ENCODE measurements at places on chromosomes 3 and 15.

DNA sequence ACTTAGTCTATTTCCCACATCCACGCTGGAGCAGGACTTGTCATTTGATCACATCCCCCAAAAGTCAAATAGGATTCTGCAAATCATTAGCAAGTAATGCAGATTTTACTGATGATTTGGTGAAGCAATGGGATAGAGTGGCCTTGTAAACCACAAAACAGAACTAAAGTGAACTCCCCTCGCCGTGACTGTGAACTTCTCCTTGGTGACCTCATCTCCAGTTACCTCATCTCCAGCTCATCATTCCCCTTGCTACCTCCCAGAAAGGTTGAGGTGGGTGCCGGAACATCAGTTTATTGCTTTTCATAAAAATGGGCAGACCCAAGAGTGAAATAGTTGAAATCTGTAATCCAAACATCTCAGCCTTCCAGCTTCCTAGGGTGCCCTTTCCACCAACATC is 36.7 kb upstream of the ADPGK start:
- H3K27ac ChIP-seq, result no peak overlapping the region
- no peaks in the 10 kb centered on the region for H3K4me1 ChIP-seq
- no peak for DNase-seq
- H3K36me3 ChIP-seq, result no peaks in the 10 kb centered on the region
- peaks cover 78% of the 10 kb centered on the region for H3K27me3 ChIP-seq
- no peak overlapping the region for H3K4me3 ChIP-seq

DNA sequence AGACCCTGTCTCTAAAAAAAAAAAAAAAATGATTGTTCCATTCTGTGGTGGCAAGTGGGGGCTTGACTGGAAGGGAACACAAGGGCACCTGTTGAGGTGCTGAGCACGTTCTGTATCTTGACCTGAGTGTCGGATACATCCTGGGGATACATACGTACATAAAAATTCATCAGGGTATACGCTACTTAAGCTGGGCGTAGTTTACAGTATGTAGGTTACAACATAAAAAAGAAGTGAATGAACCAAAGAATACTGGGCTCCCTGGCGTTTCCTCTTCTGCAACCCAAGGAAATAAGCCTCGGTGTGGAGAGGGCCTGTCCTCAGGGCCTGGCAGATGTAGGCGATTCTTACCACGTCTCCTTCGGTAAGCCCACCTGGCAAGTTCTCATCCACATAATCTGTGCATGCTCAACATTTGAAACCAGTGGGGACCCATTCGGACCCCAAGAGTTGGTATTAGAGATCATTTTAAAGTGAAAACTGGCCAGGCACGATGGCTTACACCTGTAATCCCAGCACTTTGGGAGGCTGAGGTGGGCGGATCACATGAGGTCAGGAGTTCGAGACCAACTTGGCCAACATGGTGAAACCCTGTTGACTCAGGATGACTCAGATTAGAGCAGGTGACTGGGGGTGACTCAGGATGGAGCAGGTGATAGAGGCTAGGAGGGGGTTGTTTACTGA is 5.1 kb upstream of the MUC20 start:
- H3K27me3 ChIP-seq, result peaks cover 22% of the 10 kb centered on the region
- peak; percentile 25 for DNase-seq
- H3K36me3 ChIP-seq, result no peaks in the 10 kb centered on the region

DNA sequence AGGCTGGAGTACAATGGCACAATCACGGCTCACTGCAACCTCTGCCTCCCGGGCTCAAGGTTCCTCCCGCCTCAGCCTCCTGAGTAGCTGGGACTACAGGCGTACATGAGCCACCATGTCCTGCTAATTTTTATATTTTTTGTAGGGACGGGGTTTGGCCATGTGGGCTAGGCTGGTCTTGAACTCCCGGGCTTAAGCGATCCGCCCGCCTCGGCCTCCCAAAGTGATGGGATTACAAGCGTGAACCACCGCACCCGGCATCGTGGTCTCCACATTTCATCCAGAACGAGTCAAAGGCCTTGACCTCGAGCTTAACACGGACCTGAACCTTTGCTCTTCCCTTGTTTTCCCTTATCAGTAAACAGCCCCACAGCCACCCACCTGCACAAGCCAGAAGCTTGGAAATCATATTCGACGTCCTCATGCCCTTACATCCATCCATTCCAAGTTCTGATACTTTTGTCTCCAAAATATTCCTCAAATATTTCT is 1.4 kb upstream of the PTPN23 start:
- H3K4me3 ChIP-seq, result peak overlapping the region; percentile 93
- no peaks in the 10 kb centered on the region for H3K36me3 ChIP-seq
- no peak for DNase-seq
- H3K27ac ChIP-seq, result no peak overlapping the region
- H3K4me1 ChIP-seq, result peaks cover 13% of the 10 kb centered on the region

DNA sequence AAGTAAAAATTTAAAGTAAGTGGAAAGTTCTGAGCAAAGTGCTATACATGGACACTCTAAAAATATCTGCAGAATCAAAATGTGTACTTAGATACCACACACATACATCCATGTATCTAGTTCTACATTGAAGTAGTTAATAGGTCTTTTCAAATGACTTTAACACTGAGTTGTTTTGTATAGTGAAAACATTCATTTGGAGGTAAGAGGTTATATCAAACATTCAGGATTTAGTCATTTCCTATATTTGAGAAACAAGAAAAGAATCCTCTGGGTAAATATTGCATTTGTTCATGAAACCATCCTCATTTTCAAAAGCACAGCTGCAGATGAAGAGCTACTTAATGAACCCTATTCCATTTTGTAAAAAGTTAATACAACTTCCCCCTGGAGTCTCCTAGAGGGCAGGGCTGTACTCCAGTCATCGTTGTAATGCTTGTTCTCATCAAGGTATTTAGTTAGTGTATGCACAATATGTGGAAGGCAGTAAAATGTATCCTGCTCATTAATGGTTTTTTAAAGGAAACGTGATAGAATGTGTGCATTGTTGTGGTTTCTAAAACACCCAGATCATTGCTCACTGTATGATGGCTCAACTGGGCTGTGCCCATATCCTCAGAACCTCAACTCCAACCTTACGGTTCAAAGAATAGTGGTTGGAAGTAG is 26.2 kb downstream of the ARPP21 start:
- H3K36me3 ChIP-seq, result no peaks in the 10 kb centered on the region
- H3K4me1 ChIP-seq, result peaks cover 5% of the 10 kb centered on the region
- H3K27ac ChIP-seq, result peak overlapping the region; percentile 44
- no peaks in the 10 kb centered on the region for H3K27me3 ChIP-seq

- H3K36me3 ChIP-seq, result no peaks in the 10 kb centered on the region
- H3K4me3 ChIP-seq, result no peak overlapping the region
- H3K4me1 ChIP-seq, result no peaks in the 10 kb centered on the region
Measured at GRCh38 chr3:149119466-149119865, 10.0 kb upstream of the HPS3 start.

GRCh38 chr15:101120987-101121386 is 130.9 kb downstream of the CHSY1 start:
- no peak overlapping the region for H3K4me3 ChIP-seq
- peaks cover 24% of the 10 kb centered on the region for H3K4me1 ChIP-seq
- H3K27me3 ChIP-seq, result no peaks in the 10 kb centered on the region
- H3K27ac ChIP-seq, result no peak overlapping the region
- no peak for DNase-seq

- H3K27ac ChIP-seq, result no peak overlapping the region
- H3K36me3 ChIP-seq, result no peaks in the 10 kb centered on the region
- DNase-seq, result no peak
- no peaks in the 10 kb centered on the region for H3K4me1 ChIP-seq
- no peak overlapping the region for H3K4me3 ChIP-seq
Measured at GRCh38 chr3:80734920-80735319, 967.1 kb upstream of the ROBO1 start.

- no peak overlapping the region for H3K27ac ChIP-seq
- peaks cover 2% of the 10 kb centered on the region for H3K36me3 ChIP-seq
- H3K27me3 ChIP-seq, result no peaks in the 10 kb centered on the region
- peaks cover 17% of the 10 kb centered on the region for H3K4me1 ChIP-seq
- no peak overlapping the region for H3K4me3 ChIP-seq
Measured at GRCh38 chr15:98763179-98763578, 114.8 kb downstream of the IGF1R start.

DNA sequence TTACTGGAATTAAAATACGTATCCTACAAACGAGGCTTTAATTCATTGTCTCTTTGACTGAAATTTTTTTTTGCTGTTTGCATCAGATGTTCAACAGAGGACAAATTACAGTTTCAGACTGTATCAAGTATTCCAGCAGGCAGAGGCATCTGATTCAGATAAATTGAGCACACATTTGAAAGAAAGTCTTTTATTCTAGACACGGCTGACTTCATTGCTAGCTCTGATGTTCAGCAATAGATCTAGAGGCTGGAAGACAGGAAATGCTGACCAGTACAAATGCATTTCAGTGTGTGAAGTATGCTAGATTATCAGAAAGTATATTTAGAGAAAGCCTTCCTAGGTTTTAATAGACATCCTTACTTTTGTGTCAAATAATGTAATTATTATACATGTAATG is 472.2 kb downstream of the NLGN1 start:
- H3K27ac ChIP-seq, result no peak overlapping the region
- no peaks in the 10 kb centered on the region for H3K27me3 ChIP-seq
- DNase-seq, result no peak
- no peaks in the 10 kb centered on the region for H3K36me3 ChIP-seq

DNA sequence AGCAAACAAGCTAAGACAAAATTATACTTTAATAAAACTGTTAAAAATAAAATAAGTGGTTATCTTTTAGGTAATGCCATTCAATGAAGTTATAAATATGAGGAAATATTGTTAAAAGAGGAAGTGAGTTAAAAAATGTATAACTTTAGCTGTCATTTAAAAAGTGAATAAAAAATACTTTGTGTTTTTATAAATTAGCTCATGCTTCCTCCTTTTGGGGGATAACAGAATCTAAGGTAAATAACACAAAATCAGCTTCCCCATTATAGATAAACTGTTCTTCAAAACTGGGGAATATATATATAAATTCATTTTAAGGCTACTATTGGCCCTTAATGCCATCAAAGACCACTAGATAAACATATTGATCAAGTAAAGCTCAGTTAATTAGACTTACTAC is 113.7 kb upstream of the AADACL2 start:
- no peak for DNase-seq
- no peak overlapping the region for H3K27ac ChIP-seq
- no peak overlapping the region for H3K4me3 ChIP-seq

DNA sequence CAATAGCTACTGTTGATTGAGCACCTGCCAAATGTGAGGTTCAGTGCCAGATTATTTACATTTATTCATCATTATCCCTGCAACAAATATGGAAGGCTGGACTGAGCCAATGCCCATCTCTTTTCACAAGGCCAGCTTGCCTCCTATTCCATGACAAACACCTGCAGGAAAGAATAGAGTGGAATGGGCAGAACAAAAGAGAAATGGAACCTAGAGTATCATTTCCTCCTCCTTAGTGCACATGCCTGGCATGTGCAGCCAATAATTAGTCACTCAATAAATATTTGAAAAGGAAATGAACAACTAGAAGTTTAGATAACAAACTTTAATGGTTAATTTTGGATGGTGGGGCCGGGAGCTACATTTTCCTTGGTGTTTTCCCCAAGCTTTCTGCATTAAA is 61.4 kb upstream of the MYRIP start:
- H3K27ac ChIP-seq, result no peak overlapping the region
- H3K27me3 ChIP-seq, result no peaks in the 10 kb centered on the region
- no peaks in the 10 kb centered on the region for H3K4me1 ChIP-seq

- H3K27me3 ChIP-seq, result no peaks in the 10 kb centered on the region
- no peaks in the 10 kb centered on the region for H3K4me1 ChIP-seq
- no peak for DNase-seq
- H3K27ac ChIP-seq, result no peak overlapping the region
Measured at GRCh38 chr15:29291067-29291845, 21.6 kb upstream of the NSMCE3 start.

DNA sequence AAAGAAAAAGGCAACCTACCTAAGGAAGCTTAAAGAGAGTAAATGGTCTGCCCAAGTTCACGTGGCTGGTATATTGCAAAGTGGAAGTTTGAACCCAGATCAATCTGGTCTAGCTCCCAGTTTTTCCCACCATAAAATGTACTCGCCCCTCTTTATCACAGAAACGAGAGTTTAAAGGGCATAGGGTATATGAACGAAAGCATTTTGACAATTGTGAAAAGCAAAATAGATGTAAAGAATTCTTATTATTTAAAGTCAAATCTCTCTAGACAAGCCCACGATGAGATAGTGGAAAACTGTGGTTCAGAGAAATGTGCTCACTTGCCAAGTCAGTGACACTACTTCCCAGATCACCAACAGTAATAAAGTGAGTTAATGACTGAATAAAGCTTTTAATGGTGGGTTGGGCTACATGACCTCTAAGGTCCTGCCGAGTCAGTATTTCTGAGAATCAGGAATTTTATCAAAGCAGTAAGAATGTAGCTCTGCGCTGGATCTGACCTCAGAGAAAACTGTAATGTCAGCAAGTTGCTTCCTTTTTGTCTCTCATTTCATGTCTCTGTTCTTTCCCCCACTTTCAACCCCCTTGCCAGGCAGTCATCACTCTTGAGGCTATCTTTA is 23.3 kb upstream of the NEO1 start:
- no peak for DNase-seq
- no peaks in the 10 kb centered on the region for H3K36me3 ChIP-seq
- H3K4me3 ChIP-seq, result no peak overlapping the region

- H3K27ac ChIP-seq, result no peak overlapping the region
- H3K36me3 ChIP-seq, result no peaks in the 10 kb centered on the region
- no peak overlapping the region for H3K4me3 ChIP-seq
- no peak for DNase-seq
Measured at GRCh38 chr15:60675763-60676162, 196.8 kb upstream of the ICE2 start.

GRCh38 chr15:57082054-57082728 is 163.7 kb downstream of the TCF12 start:
- H3K4me1 ChIP-seq, result no peaks in the 10 kb centered on the region
- no peaks in the 10 kb centered on the region for H3K36me3 ChIP-seq
- H3K4me3 ChIP-seq, result no peak overlapping the region
- no peaks in the 10 kb centered on the region for H3K27me3 ChIP-seq
- DNase-seq, result peak; percentile 71

GRCh38 chr3:173153631-173154030 is 12.6 kb upstream of the SPATA16 start:
- H3K4me1 ChIP-seq, result no peaks in the 10 kb centered on the region
- H3K36me3 ChIP-seq, result no peaks in the 10 kb centered on the region
- no peak overlapping the region for H3K4me3 ChIP-seq
- H3K27me3 ChIP-seq, result no peaks in the 10 kb centered on the region
- no peak for DNase-seq

GRCh38 chr3:12205171-12205570 is 46.5 kb upstream of the TIMP4 start:
- no peak overlapping the region for H3K27ac ChIP-seq
- H3K4me1 ChIP-seq, result peaks cover 2% of the 10 kb centered on the region
- H3K36me3 ChIP-seq, result no peaks in the 10 kb centered on the region
- no peaks in the 10 kb centered on the region for H3K27me3 ChIP-seq

- H3K27me3 ChIP-seq, result peaks cover 14% of the 10 kb centered on the region
- no peak overlapping the region for H3K4me3 ChIP-seq
- DNase-seq, result no peak
- H3K4me1 ChIP-seq, result peaks cover 2% of the 10 kb centered on the region
Measured at GRCh38 chr3:46675426-46675825, 18.1 kb downstream of the ALS2CL start.

GRCh38 chr3:69740103-69741021 is 1.1 kb downstream of the MITF start:
- H3K36me3 ChIP-seq, result no peaks in the 10 kb centered on the region
- H3K4me1 ChIP-seq, result peaks cover 10% of the 10 kb centered on the region
- H3K27ac ChIP-seq, result no peak overlapping the region
- peak; percentile 20 for DNase-seq
